ENCODE measurements at places on chromosomes 5 and 9.
A peak's percentile ranks its signal among the peaks of the same experiment; 100 is the strongest.

GRCh38 chr5:72723581-72723980, 92.9 kb upstream of the TNPO1 start:
- DNase-seq, result no peak

GRCh38 chr9:13621872-13622564, 342.5 kb upstream of the MPDZ start:
- no peak for DNase-seq

DNA sequence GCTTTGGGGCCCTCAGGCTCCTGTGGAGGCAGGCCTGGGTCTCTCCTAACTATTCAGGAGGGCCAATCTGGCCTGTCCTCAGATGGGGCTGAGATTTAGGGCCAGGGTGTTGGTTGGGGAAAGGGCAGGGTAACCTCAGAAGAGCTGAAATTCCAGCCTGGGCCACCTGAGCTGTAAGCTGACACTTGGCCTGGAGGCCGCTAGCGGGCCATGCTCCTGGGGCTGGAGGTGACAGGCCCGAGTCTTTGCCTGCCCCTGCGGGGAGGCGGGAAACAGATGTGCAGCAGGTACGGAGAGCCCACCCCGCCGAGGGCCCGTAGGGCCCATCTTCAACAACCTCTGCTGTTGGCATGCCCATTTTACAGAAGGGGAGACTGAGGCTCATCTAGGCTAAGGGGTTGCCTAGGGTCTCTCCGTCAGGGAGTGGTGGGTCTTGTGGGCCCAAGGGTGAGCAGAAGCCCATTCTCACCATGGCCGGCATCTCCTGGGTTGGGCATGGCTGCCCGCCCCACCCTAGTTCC, 69.5 kb downstream of the RXRA start:
- DNase-seq, result no peak

GRCh38 chr5:103600086-103600485, 37.5 kb upstream of the NUDT12 start:
- peak; percentile 37 for DNase-seq
